ENCODE measurements at places on chromosomes 4 and X.
A peak's percentile ranks its signal among the peaks of the same experiment; 100 is the strongest.

DNA sequence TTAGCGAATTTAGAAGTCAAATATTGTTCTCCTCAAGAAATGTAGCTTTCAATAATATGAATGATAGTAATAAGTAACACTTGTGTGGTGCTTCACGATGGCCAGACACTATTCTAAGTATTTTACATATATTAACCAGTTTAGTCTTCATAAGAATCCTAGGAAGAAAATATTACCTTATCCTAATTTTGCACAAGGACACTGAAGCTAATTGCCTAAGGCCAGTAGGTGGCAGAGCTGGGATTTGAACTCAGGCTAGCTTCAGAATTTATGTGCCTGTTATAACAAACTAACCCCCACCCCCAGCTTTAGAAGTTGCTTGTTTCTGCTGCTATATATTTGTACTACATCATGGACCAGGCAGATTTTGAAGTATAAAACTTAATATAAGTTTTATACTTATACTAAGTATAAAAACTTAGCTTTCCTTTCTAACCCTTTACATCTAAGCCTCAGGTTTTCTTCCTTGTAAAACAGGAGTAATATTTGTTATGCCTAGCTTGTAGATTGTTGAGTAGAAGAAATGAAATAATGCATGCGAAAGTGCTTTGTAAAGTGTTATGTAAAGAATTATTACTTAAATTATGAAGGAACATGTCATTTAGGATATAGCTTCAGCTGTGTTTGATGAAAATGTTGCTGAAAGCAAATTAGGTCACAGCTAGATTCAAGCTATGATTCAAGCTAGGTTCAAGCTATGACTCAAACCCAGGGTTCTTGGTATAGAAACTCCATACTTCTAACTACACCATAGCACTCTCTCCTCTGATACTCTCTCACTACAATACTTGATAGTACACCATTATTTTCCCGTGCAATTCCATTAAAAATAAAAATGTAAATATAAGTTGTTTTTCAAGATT lies 4.2 kb upstream of the CDS1 start:
- DNase-seq, result peak; percentile 1

DNA sequence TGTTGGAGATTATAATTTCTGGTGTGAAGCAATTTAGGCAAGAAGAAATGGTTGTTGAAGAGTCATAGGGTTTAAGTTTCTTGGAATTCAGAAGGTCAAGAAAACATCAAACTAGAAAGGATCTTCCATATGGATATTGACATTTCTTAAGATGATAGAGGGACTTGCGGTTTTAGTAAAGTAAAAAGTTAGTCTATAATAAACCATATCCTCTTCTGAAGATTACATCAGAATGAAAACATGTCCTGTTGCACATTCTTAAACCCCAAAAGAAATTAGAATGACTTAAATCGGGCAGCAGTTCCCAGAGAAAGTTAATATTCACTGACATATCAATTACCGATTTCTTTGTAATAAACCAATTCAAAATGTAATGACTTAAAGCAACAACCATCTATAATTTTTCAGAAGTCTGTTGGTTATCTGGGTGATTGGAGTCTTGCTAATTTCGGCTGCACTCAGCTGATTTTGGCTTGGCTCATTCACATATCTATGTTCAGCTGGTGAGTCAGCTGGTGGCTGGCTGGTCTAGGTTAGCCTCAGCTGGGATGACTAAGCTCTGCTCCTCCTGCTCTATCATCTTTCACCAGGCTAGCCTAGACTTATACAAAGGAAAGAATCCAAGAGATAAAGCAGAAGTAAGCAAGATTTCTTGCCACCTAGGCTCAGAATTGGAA lies 24.4 kb upstream of the DYNLT3 start:
- DNase-seq, result no peak

- DNase-seq, result no peak
Observed at GRCh38 chr4:135319685-135320084, 1118.1 kb upstream of the PABPC4L start.

- DNase-seq, result no peak
Observed at GRCh38 chrX:70084592-70085240, 22.5 kb downstream of the OTUD6A start.

GRCh38 chr4:223913-224497 lies 81.3 kb downstream of the ZNF732 start:
- DNase-seq, result no peak

DNA sequence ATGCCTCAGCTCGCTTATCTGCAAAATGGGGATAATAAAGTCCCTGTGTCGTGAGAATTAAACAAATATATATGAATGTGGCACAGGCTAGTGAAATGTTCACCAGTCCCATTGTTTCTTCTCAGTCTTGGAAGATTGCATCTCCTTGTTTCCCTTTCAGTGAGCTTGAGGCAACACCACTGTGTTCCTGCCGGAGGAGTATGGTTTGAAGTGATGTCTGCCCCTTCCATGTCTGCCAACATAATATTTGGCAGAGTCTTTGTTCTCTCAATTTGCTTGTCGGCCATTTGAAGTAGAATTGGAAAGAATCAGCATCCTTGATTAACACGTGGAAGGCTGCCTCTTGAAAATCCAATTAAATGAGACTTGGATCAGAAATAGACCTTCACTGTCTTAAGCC lies 1088.5 kb upstream of the INTU start:
- no peak for DNase-seq

DNA sequence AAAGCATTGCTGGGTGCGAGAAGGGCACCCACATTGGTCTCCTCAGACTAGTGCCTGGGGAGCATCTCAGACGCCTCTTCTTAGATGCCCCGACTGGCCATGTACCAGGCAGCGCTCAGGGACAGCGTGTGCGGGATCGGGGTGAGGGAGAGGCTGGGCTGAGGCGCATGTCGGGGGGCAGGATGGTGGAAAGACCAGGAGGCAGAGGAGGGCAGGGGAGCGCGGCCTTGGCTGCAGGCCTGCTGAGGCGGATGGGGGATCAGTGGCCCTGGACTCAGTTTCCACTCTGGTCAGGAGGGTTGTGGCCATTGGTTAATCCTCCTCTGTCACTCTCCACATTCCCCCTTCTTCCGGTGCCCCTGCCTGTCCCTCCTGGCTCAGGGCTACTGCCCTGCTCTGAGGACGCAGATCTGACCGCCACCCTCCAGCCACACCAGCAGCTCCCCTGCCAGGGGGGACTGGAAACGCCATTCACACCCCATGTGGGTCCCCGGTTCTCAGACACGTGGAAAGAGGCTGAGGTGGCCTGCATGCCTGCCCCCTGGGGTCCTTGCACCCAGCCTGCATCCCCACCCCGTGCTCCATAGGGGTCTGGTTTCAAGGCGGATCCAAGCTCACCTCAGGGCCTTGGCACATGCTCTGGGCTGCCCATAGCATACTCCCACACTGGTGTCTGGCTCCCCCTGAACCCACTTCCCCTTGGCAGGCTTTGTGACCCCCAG lies 105.9 kb downstream of the CPZ start:
- DNase-seq, result no peak

DNA sequence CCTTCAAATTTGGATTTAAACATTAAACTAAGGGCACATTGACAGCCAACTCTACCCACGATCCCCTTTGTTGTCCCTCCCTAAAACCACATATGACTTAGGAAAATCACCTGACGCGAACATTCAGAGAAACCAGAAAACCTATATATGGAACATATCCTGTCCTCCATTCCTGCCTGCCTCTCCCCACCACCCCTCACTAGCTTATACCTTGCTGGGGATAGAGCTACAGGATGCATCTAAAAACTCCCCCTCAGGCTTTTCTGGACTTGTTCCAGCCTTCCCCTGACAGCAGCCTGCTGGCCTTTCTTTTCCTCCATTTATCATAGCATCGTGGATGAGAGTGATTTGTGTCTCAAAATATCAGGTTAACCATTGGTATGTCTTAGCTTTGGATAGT lies 8.8 kb downstream of the STK26 start:
- DNase-seq, result no peak

DNA sequence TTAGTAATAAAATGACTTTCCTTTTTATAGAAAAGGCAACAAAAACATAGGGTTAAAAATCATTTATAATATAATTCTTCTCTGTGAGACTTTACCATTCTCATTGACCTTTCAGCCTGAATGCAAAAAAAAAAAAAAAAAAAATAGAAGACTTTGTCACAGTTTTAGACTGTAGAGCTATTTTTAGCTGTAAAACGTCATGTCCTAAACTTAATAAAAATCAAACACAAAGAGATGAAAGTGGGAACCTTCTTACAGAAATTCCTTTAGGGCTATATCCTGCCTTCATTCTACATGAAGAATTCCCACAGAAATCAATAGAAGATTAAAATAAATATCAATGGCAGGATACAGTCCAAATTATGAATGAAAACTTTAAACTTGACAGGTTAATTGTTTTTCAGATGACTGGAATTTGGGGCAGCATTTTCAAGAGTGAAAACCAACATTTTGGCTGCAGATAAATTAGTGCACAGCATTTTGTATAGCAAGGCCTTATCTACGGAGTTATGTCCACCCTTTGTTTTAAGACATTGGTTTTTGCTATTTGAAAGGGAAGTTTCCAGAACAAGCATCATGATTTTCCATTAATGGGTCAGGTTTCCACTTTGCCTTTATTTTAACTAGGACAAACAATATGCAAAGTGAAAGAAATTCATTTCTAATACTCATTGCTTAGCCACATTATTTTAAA lies 219.5 kb downstream of the SPCS3 start:
- DNase-seq, result no peak

DNA sequence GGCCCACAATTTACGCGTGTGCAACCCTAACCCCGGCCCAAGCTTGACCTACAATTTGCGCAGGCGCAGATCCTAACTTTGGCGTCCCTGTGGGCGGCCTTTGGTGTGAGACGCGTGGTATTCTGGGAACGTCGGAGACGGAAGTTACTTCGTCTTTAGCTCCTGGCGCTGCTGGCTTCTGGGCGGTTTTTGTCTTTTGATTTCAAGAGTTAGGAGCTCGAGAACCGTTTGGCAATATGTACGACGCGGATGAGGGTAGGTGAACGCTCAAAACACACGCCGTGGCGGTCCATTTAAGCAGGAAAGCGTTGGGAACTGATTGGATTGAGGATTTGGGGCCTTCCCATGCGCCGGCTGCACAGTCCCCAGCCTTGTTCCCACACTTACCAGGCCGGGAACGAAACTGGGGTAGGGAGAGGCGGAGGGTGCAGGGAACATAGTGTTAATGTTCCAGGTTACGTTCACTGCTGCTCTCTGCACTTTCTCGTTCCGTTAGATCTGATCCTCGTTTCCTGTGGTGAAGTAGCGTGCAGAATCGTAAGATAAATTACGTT lies at the start of gene POLR2B:
Gene POLR2B, plus strand, starts transcription at position 147 of the 554 bp plus-strand sequence. Its CDS starts 90 bp downstream, at position 237.
- DNase-seq, result peak; percentile 94

- DNase-seq, result no peak
Observed at GRCh38 chr4:87620086-87620485, 11.8 kb downstream of the DSPP start.

GRCh38 chrX:31092970-31093638 lies 21.3 kb upstream of the FTHL17 start:
- no peak for DNase-seq

DNA sequence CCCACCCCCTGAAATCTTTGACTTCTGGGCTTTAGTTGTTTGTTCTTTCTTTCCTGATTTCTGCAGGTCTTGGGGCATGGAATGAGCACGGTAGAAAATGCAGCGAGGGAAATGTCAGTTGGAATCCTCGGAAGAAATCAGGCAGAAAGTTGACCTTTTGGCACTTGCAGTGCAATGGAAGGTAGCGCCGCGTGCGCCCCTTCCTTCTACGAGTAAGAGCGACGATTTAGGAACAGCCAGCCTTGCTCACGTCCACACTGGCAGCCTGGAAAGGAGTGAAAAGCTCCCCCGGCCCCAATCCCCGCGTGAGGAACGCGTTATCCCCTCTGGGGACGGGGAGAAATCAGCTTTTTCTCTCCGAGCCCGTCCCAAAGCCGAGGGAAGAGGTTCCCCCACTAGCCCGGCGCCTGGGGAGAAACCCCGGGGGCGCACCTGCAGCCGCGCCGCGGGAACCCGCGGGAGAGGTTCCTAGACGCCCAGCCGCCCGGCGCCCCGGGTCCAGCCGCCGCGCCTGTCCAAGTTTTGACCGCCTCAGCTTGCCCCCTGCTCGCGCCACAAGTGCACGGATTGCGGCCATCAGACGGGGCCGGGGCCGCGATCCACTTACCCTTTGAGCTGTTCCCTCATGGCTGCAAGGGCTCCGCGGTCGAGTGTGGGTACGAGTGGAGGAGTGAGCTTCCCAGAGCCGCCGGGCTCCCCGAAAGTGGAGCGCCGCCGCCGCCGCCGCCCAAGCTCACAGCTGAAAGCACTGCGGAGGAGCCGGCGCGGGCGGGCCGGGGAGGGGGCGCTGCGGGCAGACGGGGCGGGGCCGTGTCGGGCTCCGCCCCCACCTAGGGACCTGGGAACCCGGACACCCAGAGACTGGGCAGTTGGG lies 194.6 kb upstream of the FTHL17 start:
- no peak for DNase-seq

DNA sequence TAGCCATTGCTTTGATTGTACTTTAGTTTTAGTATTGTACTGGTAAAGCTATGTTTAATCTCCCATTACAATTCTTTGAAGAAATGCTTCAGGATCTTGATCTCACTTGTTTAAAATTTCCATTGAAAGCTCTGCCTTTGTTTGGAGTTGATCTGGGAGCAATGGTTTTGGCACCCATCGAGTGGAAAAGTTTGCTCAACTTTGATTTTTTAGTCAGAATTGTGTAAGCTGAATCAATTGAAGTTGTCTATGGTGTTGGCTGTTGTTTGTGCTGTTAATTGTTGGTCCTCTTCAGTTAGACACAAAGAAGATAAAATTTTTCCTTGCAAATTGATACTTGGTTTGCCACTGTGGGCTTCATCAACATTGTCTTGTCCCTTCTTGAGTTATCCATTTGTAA lies 99.8 kb upstream of the ADAD1 start:
- DNase-seq, result no peak

DNA sequence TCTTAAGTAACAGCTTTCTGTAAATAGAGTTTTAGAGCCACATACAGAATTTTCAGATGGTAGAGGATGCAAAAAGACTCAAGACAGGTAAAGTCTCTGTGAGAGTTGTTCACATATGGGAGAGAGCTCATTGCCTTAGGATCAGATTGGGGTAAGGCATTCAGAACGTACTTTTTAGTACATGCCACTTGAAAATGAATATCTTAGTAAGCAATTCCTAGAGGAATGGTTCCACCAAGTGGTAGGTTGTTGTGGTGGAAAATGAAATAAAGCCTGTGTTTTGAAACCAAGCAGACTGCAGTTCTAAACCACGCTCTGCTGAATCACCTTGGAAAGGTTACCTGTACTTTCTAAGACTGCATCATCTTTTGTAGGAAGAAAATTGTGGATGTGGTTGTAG lies 547.0 kb upstream of the LCORL start:
- no peak for DNase-seq
